CD4-positive, alpha-beta memory T cell (primary cell): ENCODE measurements at places on chromosomes 4 and X. TPM values are rescaled to one million over a fixed set of nuclear protein-coding genes. Genes with fewer than 3 reads are reported as not detected.

RS1 gene
- total RNA-seq, result not detected

DAPP1 gene
- 23.0 TPM for total RNA-seq

CDX4 gene
- not detected for total RNA-seq

RAI2 gene
- 1.2 TPM for total RNA-seq

HSFX1 gene
- total RNA-seq, result 2.6 TPM

HELT gene
- not detected for total RNA-seq

GRCh38 chrX:55787727-55788126 is 70.2 kb downstream of the RRAGB start:
- no peak for DNase-seq

DNA sequence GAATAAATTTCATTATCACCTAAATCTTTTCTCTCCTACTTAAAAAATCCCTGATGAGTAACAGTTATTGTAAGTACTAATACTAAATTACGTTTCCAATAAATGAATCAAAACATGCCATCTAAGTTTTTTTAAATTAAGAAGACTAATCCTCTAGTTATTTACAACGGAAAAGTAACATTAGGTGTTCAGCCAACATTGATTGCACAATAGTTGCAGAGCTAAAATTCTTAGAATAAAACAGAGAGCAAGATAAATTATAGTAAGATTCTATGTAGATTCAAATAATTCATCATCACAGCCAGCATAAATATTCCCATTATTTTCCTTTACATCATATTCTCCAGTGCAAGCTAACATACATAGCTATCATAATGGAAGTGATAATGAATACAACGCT is 139.2 kb downstream of the HDX start:
- DNase-seq, result no peak

- DNase-seq, result no peak
Measured at GRCh38 chr4:26356081-26356501, 35.3 kb downstream of the RBPJ start.

GRCh38 chr4:77282305-77282704 is 125.3 kb downstream of the CCNG2 start:
- DNase-seq, result no peak

DNA sequence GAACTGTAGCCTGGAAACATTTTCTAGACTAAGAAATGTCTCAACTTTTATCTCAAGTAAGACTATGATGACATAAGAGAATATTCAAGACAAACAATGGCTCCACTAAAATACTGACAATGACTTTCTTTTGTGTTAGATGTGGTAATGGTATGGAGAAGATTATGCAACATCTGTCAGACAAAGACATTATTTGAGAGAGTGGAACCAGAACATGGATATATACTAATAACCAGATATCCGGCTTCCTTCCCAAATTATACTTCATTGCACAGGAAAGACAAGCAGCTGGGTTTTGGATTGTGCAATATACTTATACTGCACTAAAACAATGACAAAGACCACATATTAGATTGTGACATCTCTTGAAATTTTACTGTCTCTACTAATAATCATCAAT is 290.8 kb upstream of the GIMD1 start:
- no peak for DNase-seq

DNA sequence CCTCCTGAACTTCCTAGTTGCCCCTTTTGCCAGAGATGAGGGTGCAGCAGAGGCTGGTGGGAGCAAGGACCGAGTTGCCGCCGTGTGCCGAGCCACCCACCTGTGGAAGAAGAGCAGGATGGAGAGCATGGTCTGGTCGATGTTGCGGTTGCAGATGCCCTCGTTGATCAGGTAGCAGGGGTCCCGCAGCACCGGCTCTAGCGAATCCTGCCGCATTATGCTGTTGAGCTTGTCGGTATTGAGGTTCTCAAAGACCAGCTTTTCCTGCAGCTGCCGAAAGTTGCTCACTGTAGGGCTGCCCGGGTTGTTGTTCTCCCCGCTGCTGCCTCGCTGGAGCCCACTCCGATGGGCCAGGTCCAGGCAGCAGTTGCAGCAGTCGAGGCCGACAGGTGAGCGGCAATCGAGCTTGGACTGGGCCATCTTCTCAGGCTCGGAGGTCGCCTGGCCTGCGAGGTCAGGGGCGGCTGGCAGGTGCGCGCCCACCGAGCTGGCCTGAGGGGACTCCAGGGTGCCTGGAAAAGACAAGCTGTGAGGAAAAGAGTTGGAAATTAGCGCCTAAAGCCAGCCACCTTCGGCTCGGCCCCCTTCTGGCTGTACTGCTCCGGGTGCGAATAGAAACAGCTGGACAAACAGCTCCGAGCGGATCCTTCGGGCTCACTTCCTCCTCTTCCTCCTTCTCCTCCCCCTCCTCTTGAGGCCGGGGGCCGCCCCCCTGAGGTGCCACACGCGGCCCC is 420 bp downstream of the TSC22D3 start:
- DNase-seq, result no peak

- DNase-seq, result no peak
Measured at GRCh38 chr4:79676705-79677104, 268.7 kb upstream of the GK2 start.

GRCh38 chrX:108332281-108332680 is 105.9 kb downstream of the COL4A6 start:
- DNase-seq, result no peak
